ENCODE measurements at places on chromosomes 5 and 9. TPM values are rescaled to one million over a fixed set of nuclear protein-coding genes. Genes with fewer than 3 reads are reported as not detected.
A peak's percentile ranks its signal among the peaks of the same experiment; 100 is the strongest.

DNA sequence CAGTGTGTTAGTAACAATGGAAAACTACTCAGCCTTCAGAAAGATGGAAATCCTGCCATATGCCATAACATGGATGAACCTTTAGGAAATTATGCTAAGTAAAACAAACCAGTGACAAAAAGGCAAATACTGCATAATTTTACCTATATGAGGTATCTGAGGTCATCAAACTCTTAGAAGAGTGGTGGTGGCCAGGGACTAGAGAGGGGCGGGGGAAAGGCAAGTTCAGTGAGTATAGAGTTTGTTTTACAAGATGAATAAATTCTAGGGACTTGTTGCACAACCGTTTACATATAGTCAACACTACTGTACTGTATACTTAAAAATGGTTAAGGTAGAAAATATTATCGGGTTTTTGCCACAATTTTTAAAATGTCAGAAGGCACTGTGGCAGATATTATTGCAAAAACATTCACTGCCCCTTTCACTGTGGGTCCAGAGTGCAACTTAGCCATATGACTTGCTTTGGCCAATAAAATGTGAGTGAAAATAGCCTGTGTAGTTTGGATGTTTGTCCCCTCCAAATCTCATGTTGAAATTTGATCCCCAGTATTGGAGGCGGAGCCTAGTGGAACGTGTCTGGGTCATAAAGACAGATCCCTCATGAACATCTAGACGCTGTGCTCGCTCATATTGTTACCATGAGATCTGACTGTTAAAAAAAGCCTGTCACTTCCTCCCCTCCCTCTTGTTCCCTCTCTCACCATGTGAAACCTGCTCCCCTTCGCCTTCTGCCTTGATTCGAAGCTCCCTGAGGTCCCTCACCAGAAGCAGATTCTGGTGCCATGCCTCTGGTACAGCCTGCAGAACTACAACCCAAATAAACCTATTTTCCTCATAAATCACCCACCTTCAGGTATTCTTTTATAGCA lies 9.5 kb downstream of the ZNF367 start:
- DNase-seq, result no peak

- DNase-seq, result no peak
Observed at GRCh38 chr9:72412483-72413040, 47.6 kb upstream of the ZFAND5 start.

FOXD1 gene
- polyA plus RNA-seq, result 10.3 TPM

GRCh38 chr9:125551781-125552180 lies 155.2 kb downstream of the MAPKAP1 start:
- no peak for DNase-seq

GRCh38 chr5:7186818-7187217 lies 209.1 kb upstream of the ADCY2 start:
- DNase-seq, result no peak

GRCh38 chr5:56056875-56057274 lies 62.1 kb upstream of the IL6ST start:
- DNase-seq, result no peak

- no peak for DNase-seq
Observed at GRCh38 chr5:30156156-30156555, 1037.3 kb upstream of the CDH6 start.

DNA sequence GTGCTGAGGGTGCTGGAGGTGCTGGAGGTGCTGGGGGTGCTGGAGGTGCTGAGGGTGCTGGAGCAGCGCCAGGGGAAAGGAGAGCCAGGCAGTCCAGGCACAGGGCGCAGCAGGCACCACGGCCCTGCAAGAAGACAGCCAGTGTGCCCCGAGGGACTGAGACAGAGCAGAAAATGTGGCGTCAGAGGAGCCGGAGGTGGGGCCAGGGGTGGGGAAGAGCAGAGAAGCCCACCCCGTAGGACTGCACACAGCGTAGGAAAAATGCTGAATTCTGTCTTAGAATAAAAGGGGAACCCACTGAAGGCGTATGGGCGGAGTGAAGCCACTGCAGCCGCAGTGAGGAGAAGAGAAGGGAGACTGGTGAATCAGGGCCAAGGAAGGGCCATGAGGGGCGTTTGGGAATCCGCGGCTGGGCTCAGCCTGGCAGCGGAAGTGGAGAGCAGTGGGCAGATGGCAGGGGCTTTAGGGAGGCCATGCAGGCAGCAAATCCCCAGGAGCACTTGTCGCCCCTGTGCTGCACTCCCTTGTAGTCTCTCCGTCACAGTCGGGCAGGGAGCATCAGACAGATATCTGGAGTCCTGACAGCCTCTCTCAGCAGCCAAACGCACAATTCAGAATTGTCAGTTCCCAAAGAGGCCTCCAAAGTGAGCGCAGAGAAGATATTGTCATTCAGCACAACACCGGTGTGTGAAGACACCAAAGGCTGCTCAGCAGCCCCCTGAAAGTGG lies 35.9 kb upstream of the LECT2 start:
- no peak for DNase-seq

DNA sequence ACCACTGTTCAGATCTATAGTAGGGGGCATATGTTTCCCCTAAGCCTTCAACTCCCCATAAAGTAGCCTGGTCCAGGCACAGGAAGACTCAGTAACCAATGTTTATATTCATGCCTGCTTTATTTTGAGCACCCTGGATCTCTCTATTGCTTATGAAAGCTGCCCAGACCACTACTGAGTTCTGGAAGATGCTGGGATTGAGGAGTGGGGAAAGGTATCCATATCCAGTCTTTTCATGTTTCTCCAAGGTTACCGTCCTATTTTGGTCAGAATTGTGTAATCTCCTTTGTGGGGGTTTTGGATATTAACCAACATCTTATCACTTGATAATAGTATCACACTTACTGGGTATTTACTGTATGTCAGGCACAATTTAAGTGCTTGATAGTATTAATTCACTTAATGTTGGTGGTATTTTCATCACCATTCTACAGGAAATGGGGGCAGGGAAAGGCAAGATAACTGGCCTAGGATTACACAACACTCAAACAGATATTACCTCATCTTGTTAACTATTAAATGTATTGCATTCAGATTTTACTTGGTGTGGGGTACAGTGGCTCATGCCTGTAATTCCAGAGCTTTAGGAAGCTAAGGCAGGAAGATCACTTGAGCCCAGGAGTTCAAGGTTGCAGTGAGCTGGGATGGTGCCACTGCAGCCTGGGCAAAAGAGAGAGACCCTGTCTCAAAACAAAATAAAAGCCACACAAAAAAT lies 36.3 kb downstream of the RUSC2 start:
- DNase-seq, result no peak

GRCh38 chr5:59506285-59506877 lies 387.1 kb downstream of the PDE4D start:
- DNase-seq, result no peak

- DNase-seq, result peak; percentile 66
Observed at GRCh38 chr5:66207800-66208561, 63.9 kb downstream of the SREK1 start.

DNA sequence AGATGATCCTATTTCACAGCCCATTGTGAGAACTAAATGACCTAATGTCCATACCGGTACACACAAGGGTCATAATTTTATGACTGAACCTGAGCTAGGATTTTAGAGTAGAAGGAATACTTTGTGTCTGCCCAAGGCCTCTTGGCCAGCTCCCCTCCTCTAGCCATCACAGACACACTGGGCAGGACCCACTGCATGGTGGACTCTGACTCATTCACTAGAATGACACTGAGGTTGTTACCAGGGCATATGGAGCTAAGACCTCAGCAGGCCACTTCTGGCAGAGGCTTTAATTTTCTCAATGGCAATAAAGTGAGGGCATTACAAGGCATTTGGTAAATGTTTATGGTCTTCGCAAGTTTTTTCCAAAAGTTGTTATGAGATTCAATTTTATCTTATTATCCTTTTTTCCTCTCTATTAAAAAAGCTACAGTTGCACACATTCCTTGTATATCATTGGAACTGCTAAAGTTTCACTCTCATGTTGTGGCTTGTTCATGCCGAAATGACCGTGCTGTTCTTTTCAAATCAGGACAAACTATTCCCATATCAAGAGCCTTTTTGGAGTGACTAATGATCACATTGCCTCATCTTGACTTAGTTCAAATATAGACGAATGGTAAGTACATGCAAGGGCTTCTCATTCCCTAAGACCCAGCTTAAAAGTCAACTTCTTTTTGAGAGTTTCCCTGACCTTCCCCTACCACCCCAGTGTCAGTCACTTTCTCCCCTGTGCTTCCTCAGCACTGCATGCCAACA lies 595.7 kb downstream of the ACTL7B start:
- DNase-seq, result no peak

DNA sequence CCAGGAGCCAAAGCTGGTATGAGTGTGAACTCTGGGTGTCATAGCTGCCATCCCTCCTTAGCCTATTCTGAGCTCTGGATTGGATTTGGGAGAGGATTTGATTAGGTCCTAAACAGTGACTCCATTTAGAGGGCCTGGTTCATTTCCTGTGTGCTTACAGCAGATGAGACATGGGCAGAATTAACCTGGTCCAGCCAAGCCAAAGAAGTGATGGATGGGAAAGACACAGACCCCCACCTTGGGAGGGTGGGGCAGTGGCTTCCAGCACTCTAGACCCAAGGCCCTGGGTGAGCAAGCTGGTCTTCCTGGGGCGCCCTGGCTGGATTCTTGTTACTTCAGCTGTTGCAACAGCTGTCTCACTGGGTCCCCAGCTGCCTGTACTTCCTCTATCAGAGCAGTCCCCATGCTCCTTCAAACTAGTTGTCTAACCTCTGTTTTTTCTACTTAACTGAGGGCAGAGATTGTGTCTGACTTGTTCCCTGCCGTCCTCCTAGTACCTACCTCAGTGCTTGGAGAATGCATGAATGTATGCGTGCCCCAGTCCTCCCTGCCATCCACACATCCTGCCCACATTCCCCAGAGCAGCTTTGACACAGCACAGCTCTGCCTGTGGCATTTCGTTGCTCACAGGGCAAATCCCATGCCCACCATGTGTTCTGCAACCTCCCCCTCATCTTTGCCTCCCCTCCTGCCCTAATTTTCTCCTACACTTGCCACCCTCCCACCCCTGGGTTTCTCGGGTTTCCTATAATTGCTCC lies 115.9 kb downstream of the RGS3 start:
- DNase-seq, result no peak

- no peak for DNase-seq
Observed at GRCh38 chr9:27429436-27429835, 94.7 kb upstream of the IFNK start.

DNA sequence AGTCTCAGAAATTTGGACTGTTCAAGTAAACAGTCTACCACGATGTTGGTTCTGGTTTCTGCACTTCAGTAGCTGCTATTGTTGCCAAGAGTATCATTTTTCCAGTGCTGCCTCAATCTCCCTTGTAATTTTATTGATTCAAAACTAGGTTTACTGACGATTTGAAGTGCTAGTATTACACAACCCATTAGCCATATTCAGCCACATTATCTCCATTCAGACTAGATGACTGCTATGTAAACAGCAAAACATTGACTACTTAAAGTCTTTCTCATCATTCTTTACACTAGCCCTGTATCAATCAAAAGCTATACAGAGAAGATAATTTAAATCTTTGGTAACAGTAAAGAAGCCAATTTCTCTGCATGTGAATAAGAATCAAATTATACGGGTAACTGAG lies 102.0 kb upstream of the TSLP start:
- no peak for DNase-seq

GRCh38 chr5:139733698-139734538 lies 61.7 kb upstream of the PSD2 start:
- no peak for DNase-seq

GRCh38 chr9:76374783-76375559 lies 19.3 kb downstream of the RFK start:
- DNase-seq, result peak; percentile 46

DNA sequence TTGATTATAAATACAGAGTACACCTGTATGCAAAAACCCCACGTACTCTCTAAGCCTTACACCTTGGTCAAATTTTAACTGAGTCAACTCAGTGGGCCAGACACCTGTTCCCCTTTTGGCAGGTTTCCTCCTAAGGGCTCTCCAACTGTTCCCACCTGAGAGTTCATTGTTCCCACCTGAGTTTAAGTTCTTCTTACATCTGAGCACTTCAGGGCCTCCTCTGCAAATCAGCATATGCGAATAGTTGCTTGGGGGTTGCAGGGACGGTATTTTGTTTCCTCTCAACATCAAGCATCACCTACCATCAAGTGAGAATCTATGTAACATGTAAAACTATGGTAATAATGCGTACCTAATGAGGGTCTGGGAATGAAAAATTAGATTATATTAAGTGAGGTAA lies 300.0 kb downstream of the PIK3R1 start:
- no peak for DNase-seq

DNA sequence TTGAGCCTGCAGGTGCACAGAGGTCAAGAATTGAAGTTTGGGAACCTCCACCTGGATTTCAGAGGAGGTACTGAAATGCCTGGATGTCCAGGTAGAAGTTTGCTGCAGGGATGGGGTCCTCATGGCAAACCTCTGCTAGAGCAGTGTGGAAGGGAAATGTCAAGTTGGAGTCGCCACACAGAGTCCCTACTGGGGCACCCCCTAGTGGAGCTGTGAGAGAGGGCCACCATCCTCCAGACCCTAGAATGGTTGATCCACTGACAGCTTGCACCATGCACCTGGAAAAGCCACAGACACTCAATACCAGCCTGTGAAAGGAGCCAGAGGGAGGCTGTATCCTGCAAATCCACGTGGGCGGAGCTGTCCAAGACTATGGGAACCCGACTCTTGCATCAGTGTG lies 78.0 kb downstream of the GABRA1 start:
- DNase-seq, result no peak

- no peak for DNase-seq
Observed at GRCh38 chr5:7396713-7397454, 946 bp downstream of the ADCY2 start.

- DNase-seq, result no peak
Observed at GRCh38 chr5:10489810-10490426, 48.2 kb downstream of the ROPN1L start.

- DNase-seq, result no peak
Observed at GRCh38 chr5:33379757-33380156, 61.0 kb upstream of the TARS1 start.
